ENCODE measurements at places on chromosomes 4 and X.

GRCh38 chr4:137538526-137538925 is 6.2 kb upstream of the PCDH18 start:
- DNase-seq, result no peak

GRCh38 chr4:183860731-183861130 is 44.4 kb upstream of the STOX2 start:
- no peak for DNase-seq

- DNase-seq, result no peak
Measured at GRCh38 chr4:109052821-109053220, 249.6 kb downstream of the COL25A1 start.

DNA sequence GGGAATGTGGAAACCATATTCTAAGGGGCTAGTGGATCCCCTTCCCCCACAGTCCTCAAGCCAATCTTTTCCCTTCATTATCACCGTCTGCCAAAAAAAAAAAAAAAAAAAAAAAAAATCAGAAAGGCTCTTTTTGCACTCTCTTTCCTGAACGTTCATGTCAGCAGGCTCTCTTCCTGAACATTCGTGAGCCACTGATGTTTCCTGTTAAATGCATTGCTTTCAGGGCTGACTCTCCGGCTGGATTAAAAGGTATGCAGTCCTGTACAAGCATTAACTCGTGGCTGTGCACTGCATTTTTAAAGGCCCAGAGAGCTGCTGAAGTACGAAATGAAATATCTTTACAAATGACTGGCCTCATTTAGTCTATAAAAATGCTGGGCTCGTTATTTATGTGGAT is 34.0 kb upstream of the TSPAN5 start:
- DNase-seq, result no peak

Measured in AG04450 (cell line).